ENCODE measurements at places on chromosomes 6 and 20.

DNA sequence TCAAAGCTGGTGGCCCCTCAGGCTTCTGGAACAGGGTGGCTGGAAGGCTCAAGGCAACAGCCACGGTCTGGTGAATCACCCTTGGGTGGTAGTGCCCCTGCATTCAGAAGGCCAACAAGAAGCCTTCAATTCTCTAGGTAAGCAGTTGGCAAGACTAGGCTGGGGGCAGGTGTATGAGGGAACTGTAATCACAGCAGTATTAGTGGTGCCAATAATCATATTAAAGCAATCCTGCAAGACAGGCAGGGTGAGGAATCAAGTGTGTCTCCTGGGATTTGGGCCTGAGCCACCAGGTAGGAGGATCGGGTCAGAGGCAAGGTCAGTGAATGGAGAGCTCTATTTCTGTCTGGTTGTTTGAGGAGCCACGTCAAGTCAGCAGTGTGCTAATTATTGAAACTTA lies 24.9 kb upstream of the SCUBE3 start:
- DNase-seq = no peak

DNA sequence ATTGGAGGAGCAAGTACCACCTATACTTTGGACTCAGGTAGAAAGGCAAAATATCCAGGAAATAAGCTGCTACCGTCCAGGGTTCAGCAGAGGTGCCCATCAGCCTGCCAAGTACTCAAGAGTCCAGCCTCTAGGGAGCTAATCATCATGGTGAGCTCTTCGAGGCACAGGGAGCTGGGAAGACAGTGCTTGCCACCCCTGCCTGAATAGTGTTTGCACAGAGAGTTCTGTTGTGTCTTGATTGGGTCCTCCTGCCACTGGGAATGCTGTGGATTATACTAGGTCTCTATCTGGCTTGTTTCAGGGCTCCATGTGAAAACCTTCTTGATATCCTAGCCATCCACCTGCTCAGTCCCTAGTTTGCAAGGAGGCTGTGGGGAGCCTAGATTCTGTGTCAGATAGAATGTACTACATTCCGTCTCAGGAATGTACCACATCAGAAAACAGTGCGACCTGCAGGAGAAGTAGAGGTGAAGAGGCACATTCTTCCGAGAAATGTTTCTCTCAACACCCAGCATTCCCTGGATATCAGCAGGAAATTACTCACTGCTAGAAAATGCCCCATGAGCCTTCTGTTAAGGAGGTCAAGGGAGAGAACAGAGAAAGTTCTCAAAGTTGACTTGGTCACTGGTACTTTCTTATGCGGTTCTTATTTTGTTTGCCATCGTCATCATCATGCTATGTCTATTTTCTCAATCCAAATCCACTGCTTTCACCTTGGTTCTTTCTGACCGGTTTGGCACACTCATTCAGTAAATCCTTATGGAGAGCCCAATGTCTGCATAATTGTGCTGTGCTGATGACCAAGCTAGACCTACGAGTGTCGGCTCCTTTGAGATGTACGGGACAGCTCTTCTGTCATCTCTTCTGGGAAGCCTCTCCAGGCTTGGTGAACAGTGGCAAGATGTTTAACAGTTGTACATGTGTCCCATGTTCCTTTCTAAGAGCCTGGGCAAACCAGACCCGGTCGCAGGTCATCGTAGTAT lies 30.7 kb downstream of the PTPN1 start:
- DNase-seq = no peak

DNA sequence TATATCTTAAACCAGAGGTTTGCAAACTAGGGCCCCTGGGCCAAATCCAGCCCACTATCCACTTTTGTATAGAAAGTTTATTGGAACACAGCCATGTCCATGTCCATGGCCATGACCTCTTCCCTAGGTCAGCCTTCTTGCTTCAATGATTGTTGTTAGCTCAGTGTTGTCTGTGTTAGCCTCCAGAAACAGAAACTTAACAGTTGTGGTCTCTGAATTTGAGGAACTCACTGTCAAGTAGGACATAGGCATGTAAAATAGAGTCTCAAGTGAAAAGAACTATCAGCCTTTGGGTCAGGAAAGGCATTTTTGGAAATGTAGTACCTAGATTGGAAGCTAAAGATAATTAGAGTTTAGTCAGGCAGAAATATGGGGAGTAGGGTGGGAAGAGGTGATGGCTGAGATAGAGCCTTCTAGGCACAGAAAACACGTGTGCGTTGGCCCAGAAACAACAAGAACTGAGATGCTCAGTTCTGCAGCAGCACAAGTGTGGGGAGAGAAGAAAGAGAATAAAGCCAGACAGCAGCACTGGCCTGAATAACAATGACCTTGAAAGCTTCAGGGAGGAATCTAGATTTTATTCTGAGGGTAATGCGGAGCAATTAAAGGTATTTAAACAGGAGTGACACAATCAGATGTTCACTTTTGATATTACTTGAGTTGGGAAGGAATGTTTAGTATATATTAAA lies 87.0 kb upstream of the OLIG3 start:
- no peak for DNase-seq

- no peak for DNase-seq
Measured at GRCh38 chr6:106085692-106085983, 498 bp upstream of the PRDM1 start.

DNA sequence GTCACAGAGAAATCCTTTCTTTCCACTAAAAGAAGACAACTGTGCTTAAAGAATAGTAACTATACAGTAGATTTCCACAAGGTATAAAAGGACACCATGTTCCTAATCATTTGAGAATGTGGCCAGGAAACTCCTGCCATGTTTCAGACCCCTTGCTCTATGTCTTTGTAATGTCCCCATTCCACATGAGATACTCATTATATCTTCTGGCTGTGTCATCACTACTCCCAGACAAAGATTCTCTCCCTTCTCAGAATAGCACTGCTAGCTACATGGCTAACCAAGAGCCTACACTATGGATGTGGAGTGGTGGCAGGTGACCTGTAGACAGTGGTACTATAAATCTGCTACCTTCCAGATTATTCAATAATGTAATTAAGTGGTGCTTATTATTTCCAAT lies 218.1 kb upstream of the MCHR2 start:
- no peak for DNase-seq

GRCh38 chr6:26196846-26197635 lies 109.8 kb downstream of the HFE start:
- no peak for DNase-seq

GRCh38 chr6:11491596-11492463 lies 45.7 kb upstream of the TMEM170B start:
- no peak for DNase-seq

DNA sequence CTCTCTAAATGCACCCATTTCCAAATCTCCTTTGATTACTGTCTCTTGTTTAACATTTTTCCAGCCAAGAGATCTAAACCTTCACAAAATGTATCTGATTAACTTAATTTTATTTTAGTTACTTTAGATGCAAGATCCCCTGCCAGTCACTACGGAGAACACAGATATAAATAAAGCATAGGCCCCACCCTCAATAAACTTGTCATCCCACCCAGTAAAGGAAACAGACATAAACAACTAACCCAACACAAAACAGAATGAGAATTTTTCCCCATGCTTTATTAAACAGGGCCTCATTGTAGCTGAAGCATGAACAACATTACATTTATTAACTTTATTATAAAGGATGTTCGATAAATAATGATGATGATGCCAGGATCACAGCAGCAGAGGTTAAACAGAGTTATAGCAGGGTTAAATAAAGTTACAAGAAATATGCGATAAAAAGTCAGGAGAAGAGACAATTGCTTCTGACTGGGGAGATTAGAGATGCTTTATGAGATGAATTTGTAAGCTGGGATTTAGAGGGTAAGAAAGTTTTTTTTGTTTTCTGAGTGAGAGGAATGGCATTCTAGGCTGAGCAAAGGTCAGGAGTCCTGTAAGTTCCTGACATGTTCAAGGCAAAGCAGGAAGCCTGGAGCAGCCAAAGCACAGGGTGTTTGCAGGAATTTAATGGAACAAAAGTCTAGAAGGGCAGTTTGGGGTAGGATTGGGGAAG lies 41.1 kb downstream of the TFAP2A start:
- DNase-seq = no peak

DNA sequence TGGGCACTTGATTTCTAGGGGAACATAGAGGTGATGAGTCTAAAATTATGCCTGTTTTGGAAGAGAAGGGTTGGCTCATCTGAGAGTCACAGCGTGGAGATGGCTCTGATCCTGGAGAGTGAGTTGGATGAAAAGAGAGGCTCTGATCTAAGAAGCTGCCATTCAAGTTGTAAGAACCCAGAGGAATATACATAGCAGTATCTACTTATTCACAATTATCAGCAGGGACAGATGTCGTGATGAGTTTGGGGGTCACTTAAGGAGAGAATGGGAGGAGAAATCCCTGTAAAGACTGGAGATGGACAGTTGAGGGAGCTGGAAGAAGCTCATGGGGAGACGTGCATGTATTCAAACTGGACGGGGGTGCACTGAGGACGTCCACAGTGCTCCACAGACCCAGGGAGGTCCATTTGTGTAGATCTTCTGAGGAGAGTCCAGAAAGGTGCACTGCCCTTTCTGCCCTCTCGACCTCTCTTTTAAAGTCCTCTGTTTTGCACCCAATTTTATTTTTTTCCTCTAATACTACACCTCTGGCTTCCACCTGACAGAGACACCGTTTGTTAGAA lies 124.7 kb upstream of the SSTR4 start:
- no peak for DNase-seq

DNA sequence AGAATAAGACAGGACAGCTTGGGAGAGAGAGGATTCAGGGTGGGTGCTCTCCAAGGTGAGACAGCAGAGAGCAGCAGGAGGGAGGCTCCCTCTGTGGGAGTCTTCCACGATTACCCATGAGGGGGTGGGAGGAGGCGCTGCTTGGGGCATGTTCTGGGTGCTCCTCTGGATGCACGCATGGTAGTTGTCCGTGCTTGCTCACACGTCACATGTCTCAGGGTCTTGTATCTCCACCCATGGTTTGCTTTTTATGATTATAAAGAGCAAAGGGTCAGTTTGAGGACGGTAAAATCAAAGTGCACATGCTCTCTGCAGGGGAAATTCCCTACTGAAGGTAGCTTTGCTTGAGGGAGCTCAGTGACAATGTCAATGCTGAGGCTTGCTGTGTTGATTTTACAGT lies 338.4 kb downstream of the THBS2 start:
- DNase-seq = no peak

DNA sequence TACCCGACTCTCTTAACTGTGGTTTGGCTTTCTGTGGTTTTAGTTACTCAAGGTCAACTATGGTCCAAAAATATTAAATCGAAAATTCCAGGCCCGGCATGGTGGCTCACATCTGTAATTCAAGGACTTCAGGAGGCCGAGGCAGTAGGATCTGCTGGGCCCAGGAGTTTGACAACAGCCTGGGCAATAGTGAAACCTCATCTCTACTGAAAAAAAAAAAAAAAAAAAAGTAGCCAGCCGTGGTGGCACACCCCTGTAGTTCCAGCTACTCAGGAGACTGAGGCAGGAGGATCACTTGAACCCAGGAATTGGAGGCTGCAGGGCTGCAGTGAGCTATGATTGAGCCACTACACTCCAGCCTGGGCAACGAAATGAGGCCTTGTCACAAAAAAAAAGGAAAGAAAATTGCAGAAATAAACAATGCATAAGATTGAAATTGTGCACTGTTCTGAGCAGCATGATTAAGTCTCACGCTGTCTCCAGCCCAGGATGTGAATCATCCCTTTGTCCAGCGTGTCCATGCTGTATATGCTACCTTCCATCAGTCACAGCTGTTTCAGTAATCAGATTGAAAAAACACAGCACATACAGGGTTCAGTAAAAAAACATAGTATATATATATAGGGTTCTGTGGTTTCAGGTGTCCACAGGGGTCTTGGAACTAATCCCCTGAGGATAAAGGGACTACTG lies 40.7 kb downstream of the RGS17 start:
- DNase-seq = no peak

DNA sequence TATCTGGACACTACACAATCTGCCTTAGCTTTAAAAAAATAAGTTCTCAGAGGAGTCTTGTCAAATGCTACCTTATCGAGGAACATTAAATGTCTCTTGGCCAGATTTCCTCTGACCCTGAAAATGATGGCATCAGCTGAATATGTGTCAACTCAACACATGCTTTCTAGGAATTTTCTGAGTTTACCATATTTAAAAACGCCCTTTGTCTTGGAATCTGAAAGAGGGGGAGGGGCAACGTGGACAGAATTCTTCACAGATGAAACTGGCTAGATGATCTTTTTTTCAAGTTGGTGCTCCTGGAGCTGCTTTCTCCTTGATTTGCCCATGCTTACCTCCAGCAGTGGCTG lies 5.1 kb downstream of the SOX4 start:
- DNase-seq = no peak

DNA sequence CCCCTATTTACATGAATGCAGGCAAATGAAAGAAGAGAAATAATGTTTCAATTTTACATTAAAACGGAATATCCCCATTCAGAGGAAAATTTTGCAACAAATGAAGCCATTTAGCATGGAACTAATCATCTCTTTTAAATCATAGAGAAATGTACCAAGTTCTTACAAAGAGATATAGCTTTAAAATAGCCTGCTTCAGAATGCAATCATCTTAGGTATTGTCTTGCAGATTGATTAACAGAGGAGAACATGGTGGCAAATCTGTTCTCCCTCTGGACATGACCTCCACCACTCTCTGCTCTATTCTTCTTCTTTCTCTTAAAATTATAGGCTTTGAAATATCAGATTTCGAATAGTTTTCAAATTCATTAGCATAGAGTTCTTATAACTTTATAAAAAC lies 155.7 kb upstream of the DTNBP1 start:
- DNase-seq = no peak

GRCh38 chr6:110646951-110647910 lies 168.0 kb downstream of the CDK19 start:
- no peak for DNase-seq

GRCh38 chr6:131937703-131938631 lies 13.2 kb downstream of the CCN2 start:
- DNase-seq = no peak

DNA sequence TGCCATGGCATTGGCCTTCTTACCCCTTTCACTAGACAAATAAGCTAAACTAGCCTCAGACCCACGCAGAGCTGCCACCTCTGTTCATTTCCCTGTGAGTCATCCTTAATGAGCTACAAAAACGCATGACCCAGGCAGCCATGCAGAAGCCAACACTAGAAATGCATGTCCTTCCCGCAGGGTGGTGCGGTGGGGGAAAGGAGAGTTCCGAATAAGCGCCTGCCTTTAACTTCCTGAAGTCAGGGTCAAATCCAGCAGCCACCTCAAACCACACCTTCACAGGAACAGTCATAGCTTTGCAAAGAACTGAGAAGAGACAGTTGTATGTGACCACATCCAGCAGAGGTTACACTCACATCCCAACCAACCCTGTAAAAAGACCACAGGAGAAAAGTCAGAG lies 40.4 kb downstream of the IRF4 start:
- DNase-seq = no peak
